ENCODE measurements at places on chromosomes 5 and 9. TPM values are rescaled to one million over a fixed set of nuclear protein-coding genes. Genes with fewer than 3 reads are reported as not detected.

The PPP3R2 gene
- total RNA-seq = not detected

The TBC1D2 gene
- total RNA-seq = 26.9 TPM

The PCDHGA7 gene
- 1.0 TPM for total RNA-seq

The FAM221B gene
- total RNA-seq = 0.43 TPM

The SPRY4 gene
- 10.7 TPM for total RNA-seq

The CDX1 gene
- 302 TPM for total RNA-seq

The GFI1B gene
- 1.5 TPM for total RNA-seq

The PITX1 gene
- total RNA-seq = 10.7 TPM

The RANBP3L gene
- total RNA-seq = 0.29 TPM

The FOXD4L3 gene
- total RNA-seq = 0.17 TPM

The CYSTM1 gene
- 136 TPM for total RNA-seq

The TXNDC8 gene
- total RNA-seq = not detected

The SMIM33 gene
- total RNA-seq = 1.8 TPM

The SPTAN1 gene
- total RNA-seq = 235 TPM

The GAS1 gene
- total RNA-seq = 2.2 TPM

The PALM2AKAP2 gene
- 2.0 TPM for total RNA-seq

The NUTM2F gene
- not detected for total RNA-seq

The ANKRD20A1 gene
- total RNA-seq = 15.3 TPM

The ERGIC1 gene
- total RNA-seq = 199 TPM

The NEURL1B gene
- total RNA-seq = 65.7 TPM

The DOCK8 gene
- total RNA-seq = 15.7 TPM

The MEIKIN gene
- total RNA-seq = not detected

The FGFR4 gene
- total RNA-seq = 25.3 TPM

The NMUR2 gene
- not detected for total RNA-seq

The TRAF1 gene
- total RNA-seq = 2.9 TPM

The THG1L gene
- 14.0 TPM for total RNA-seq

The CATSPER3 gene
- total RNA-seq = 1.5 TPM

The BHMT gene
- total RNA-seq = 0.60 TPM

The PCDHGA12 gene
- total RNA-seq = 5.5 TPM

The EPB41L4A gene
- 13.2 TPM for total RNA-seq

The FAM120AOS gene
- total RNA-seq = 72.0 TPM

The HCN1 gene
- total RNA-seq = not detected

The SH3TC2 gene
- 3.9 TPM for total RNA-seq

The KCNV2 gene
- not detected for total RNA-seq

The ANKRD34B gene
- not detected for total RNA-seq

The SLC9A3 gene
- total RNA-seq = 29.2 TPM

The TSLP gene
- total RNA-seq = 1.0 TPM

The DDX31 gene
- 9.5 TPM for total RNA-seq

The MLANA gene
- total RNA-seq = not detected

The GPR151 gene
- total RNA-seq = not detected

The CACNA1B gene
- 0.12 TPM for total RNA-seq

The MZB1 gene
- total RNA-seq = 5.6 TPM

The SHROOM1 gene
- total RNA-seq = 37.3 TPM

The PCDHB15 gene
- 0.69 TPM for total RNA-seq

The SPINK6 gene
- not detected for total RNA-seq

The TAL2 gene
- total RNA-seq = 0.65 TPM

The C9orf153 gene
- 0.35 TPM for total RNA-seq
